ENCODE measurements at places on chromosomes 11 and 22.

- no peak for DNase-seq
Measured at GRCh38 chr11:29527391-29527936, 489.4 kb downstream of the KCNA4 start.

DNA sequence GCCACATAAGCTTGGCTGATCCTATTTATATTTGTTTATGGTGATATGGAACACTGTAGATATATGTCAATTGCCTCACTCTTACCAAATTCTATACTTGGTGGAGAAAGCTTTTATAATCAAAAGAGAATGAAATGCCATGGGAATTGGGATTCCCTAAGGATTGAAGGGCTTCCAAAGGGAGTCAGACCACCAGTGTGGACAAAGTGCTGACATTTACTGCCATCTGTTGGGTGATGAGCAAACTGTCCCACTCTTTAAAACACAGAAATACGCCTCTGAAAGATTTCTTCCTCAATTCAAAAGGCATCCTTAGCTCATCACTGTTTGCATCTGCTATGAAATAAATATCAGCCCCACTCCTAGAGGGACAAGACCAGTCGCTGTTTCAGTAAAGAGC lies 7.1 kb downstream of the SLC1A2 start:
- no peak for DNase-seq

GRCh38 chr11:303363-303762 lies 4.0 kb upstream of the IFITM5 start:
- no peak for DNase-seq

- DNase-seq: no peak
Measured at GRCh38 chr11:75797792-75798191, 17.2 kb upstream of the UVRAG start.

DNA sequence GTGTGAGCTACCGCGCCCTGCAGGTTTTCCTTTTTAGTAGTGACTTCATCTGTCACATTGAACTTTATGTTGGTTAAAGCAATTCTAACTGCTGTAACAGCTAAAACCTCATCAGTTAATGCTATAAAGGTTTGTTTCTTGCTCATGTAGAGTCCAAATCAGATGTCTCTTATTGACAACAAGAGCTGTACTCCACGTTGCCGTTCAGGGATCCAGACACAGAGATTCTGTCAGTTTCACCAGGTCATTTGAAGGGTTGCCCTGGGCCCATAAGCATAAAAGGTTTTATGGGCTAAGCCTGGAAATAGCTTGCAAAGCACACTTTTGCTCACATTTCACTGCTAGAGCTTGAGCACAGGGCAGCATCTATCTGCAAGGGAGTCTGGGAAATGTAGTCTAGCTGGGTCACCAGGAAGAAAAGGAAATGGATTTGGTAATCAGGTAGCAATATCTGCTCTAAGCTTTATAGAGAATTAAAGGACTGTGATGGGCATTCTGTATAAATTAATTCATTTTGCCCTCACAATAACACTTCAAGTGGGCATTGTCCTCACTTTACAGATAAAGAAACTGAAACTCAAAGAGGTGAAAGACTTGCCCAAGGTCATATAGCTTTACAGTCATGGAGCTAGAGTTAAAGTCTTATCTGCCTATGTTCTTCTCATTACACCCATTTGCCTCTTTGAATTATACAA lies 25.2 kb upstream of the PTPRJ start:
- DNase-seq: no peak

DNA sequence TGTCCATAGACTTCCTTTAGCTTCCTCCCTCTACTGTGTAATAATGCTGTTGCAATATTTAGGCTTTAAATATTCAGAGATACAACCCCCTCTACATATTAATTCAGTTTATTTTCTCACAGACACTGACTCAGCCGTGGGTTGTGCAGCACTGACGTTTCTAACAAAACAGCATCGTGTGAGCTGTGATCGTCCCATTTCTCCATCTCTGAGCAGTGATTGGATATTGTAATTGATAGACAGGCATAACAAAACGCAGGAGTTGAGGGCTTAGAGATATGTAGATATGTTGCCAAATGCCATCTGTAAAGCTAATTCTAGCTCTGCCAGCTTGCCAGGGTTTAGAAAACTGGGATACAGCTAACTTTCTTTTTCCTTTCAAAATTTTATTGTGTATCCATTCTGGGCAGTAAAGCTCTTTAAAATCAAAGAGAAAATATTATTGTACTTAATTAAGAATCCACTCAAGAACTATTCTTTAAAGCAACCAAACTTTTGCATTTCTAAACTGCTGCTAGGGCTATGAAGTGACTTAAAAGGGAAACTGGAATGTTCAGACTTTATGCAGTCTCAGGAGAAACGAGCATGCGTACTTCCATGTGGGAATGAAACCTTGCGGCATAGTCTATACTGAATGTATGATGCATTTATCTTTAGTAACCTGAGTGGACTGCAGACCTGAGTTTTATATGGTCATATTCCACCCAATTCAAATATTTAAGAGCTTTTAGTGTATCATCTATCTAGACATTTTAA lies 22.7 kb downstream of the BTBD10 start:
- no peak for DNase-seq

Data from stimulated activated CD4-positive, alpha-beta T cell treated with anti-CD3 and anti-CD28 coated beads, TNF-alpha, amount 100 ng/mL, for 48 hours (primary cell).